ENCODE measurements at places on chromosomes 7 and 10. TPM values are rescaled to one million over a fixed set of nuclear protein-coding genes. Genes with fewer than 3 reads are reported as not detected.

The RARRES2 gene
- total RNA-seq, result not detected

The PWWP2B gene
- 7.7 TPM for total RNA-seq

The OPN1SW gene
- not detected for total RNA-seq

The NKX6-2 gene
- not detected for total RNA-seq

The VSTM4 gene
- 5.2 TPM for total RNA-seq

The HOXA3 gene
- 1.6 TPM for total RNA-seq

The NANOS1 gene
- 1.2 TPM for total RNA-seq

The AMZ1 gene
- 0.12 TPM for total RNA-seq

The WEE2 gene
- total RNA-seq, result not detected

The PNLIPRP1 gene
- total RNA-seq, result not detected

The MYOZ1 gene
- 0.06 TPM for total RNA-seq

The AZGP1 gene
- total RNA-seq, result not detected

The EGR2 gene
- 0.25 TPM for total RNA-seq

The COL17A1 gene
- total RNA-seq, result 1.3 TPM

The CALHM3 gene
- not detected for total RNA-seq

The SSC4D gene
- total RNA-seq, result 0.56 TPM

The VWC2 gene
- not detected for total RNA-seq

The AKR1C4 gene
- not detected for total RNA-seq

The PTER gene
- 11.5 TPM for total RNA-seq

The LIPA gene
- total RNA-seq, result 57.8 TPM

The EIF5AL1 gene
- 0.53 TPM for total RNA-seq

The AKR1C1 gene
- 330 TPM for total RNA-seq

The NAT16 gene
- not detected for total RNA-seq

The ATOH7 gene
- not detected for total RNA-seq

The BET1 gene
- total RNA-seq, result 22.2 TPM

The AEBP1 gene
- 228 TPM for total RNA-seq

The RINT1 gene
- total RNA-seq, result 11.4 TPM

The NPFFR1 gene
- under 0.01 TPM for total RNA-seq

The PILRA gene
- not detected for total RNA-seq

The IKZF1 gene
- not detected for total RNA-seq

The GJD4 gene
- not detected for total RNA-seq

The GARIN1A gene
- 1.6 TPM for total RNA-seq

The MET gene
- 34.7 TPM for total RNA-seq

The CREM gene
- total RNA-seq, result 89.3 TPM

The ABCC2 gene
- total RNA-seq, result 0.25 TPM

The PLCE1 gene
- total RNA-seq, result 1.1 TPM

The LFNG gene
- 0.93 TPM for total RNA-seq

The PRF1 gene
- total RNA-seq, result not detected

The HMX2 gene
- total RNA-seq, result not detected

The TFPI2 gene
- total RNA-seq, result 338 TPM

The ADARB2 gene
- not detected for total RNA-seq

The GRM3 gene
- not detected for total RNA-seq

The PLA2G12B gene
- total RNA-seq, result not detected

The TMEM196 gene
- total RNA-seq, result not detected

The SPDYE8 gene
- total RNA-seq, result not detected

The IDI2 gene
- not detected for total RNA-seq

The CPED1 gene
- total RNA-seq, result 94.2 TPM

The GDF2 gene
- total RNA-seq, result not detected

The LIPN gene
- not detected for total RNA-seq

The CPN1 gene
- total RNA-seq, result not detected

The GNGT1 gene
- total RNA-seq, result not detected

The MUC12 gene
- 0.37 TPM for total RNA-seq

The SOSTDC1 gene
- not detected for total RNA-seq

The PTEN gene
- 172 TPM for total RNA-seq

The NKX2-3 gene
- total RNA-seq, result not detected

The MYOF gene
- 316 TPM for total RNA-seq
